ENCODE measurements at places on chromosomes 5 and 9.

GRCh38 chr9:137784046-137784445 is 93.5 kb upstream of the CACNA1B start:
- no peak for DNase-seq

DNA sequence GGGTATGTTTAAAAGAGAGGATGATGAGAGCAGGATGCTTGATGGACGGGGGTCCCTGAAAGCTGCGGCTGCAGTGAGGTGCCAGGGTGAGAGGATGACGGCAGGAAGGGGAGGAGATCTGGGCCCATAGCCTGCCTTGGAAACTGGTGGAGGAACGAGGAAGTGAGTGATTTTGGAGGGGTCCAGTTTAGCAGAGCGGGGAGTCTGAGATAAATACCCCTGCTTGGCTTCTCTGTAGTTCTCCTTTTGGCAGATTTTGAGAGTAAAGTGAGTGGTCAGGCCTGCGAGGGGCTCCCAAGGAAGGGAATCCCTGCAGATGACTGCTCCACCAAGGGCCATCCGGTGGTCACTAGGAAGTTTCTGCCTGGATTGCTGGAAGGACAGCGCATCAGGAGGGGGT is 98.5 kb upstream of the PTCH1 start:
- no peak for DNase-seq

DNA sequence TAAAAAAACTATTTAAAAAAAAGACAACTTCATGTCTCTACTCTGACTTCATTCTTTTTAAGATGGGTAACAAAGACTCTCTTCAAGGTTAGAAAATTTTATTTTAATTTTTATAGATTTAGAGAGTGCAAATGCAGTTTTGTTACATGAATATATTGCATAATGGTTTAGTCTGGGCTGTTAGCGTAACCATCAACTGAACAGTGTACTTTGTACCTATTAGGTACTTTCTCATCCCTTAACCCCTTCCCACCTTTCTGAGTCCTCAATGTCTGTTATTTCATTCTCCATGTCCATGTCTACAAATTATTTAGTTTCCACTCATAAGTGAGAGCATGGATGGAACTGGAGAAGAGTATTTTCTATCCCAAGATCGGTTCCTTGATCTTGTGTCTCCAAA is 16.8 kb downstream of the TLR4 start:
- DNase-seq, result no peak

GRCh38 chr5:173313351-173313801 is 14.8 kb downstream of the STC2 start:
- no peak for DNase-seq

GRCh38 chr9:32881948-32882347 is 98.6 kb downstream of the TMEM215 start:
- no peak for DNase-seq

DNA sequence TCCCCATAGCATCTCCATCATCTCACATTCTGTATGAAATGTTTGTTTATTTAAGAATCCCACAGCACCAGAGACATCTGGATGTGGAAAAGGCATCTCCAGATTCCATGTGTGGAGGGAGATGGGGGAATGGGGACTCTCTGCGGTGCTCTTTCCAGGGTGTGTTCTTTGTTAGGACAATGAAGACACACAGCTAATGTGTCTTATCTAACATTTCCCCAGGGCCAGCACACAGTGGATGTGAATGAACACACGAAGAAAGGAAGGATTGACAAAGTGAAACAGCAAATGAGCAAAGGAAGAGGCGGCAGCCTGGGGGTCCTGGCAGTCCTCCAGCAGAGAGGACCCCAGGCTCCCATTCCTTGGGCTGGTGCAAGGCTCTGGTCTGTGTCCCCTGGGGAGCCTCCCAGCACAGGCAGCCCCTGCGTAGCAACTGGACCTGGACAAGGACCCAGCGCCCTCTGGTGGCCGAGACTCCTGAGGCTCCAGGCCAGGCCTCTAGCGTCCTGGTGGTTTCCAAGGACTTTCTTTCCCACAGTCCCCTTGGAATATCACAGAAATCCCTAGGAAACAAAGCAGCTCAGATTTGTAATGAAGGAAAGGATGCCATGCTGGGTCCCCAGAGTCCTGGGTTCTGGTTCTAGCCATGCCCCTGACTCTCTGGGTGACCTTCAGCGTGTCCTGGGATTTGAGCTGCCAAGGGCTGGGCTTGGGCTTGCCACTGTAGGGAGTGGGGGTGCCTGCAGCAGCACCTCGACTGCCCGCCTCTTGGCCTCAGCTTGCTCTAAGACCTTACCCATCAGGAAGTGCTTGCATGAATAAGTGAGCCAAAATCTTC is 3.5 kb upstream of the PDLIM7 start:
- DNase-seq, result peak; percentile 67

DNA sequence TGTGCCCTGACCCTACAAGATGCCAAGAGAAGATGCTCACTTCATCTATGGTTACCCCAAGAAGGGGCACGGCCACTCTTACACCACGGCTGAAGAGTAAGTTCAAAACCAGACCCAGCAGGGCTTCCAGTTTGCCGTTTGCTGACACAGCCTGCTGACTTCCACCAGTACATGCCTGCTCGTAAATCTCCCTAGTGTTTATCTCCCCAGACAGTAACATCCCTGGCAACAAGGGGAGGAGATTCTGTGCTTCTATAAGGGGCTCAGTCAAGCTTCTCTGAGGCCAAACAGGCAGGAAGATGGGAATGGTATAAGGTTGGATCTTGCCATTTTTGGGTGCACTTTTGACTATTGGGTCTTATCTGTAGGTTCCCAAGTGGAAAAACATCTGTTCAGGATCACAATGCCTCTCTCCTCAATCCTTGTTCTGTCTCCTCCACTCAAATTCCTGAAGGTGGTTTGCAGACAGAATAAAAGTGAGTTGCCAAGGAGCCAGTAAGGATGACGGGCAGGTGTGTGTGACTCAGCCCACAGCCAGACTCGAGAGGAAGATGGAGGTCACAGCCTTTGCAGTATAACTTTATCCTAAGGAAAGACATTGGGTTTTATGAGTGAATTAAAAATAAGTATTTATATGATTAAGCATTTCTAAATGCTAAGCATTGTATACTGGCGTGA is 1.9 kb downstream of the MLANA start:
- no peak for DNase-seq

GRCh38 chr9:126984969-126985368 is 70.4 kb downstream of the RALGPS1 start:
- no peak for DNase-seq

DNA sequence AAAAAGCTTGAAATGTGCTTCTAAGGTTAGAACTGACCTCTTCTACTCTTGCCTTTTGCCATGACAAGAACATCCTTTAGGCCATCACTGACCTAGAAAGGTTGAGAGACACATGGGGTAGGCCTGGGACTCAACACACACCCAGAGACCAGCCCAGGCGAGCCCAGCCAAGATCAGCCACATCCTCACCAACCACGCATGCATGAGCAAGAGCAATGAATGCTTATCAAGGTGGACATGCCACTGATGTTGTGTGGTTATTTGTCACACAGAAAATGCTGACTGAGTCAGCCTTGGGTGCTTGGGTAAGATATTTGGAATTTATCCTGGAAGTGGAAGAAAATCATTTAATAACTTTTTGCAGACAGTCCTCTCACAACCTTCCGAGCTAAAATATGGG is 39.4 kb downstream of the SMIM23 start:
- no peak for DNase-seq

GRCh38 chr9:130871395-130872062 is 25.1 kb downstream of the QRFP start:
- DNase-seq, result no peak

DNA sequence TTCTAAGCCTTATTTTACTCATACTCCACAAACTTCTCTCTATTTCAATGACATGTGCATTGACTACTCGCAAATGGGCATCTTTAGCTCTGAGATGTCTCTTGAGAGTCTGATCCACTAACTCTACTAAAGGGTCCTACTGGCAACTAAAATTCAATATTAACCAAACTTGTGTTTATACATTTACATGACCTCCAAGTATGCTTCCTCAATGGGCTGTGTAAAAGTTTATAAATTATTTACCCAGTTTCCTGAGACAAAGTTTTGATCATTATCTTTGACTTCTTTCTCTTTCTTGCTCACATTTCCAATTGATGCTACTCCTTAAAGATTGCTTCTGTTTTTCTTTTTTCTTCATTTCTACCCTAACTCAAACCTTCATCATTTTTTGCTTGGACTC is 510.1 kb upstream of the DAB2 start:
- DNase-seq, result no peak

- DNase-seq, result peak; percentile 51
These were observed 929 bp downstream of the SH3PXD2B start for GRCh38 chr5:172453206-172453985.

DNA sequence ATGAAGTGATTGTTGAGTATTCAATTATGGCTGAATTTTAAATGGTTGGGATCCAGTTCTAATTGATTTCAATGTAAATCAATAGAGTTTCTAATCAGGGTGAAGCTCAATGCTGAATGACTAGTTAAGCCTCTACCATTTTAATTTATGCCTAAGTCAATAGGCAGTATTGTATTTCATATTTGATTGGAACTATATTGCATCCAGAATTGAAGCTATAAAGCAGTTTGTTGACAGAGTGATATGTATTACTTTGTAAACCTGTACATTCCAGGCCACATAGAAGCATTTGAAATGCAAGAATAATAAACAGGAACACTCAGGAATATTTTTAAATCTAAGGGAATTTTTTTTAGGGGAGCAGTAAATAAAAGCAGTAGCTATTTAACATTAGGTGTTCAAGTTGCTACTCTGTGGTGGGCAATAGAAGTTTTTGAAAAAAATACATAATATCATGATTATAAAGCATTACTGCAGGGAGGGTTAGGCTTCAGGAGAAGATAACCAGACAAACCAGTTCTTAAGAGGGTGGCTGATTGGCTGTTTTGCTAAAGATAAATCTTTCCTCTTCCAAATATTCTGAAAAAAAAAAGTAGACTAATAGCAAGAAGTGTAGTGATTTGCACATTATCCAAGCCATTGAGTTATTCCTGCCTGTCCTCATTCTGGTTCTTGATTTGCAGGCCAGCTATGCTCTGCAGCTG is 492.0 kb upstream of the MEF2C start:
- no peak for DNase-seq
